ENCODE measurements at places on chromosomes 7 and 10.

- no peak for DNase-seq
These were observed 11.8 kb downstream of the FAM3C start for GRCh38 chr7:121384265-121384664.

DNA sequence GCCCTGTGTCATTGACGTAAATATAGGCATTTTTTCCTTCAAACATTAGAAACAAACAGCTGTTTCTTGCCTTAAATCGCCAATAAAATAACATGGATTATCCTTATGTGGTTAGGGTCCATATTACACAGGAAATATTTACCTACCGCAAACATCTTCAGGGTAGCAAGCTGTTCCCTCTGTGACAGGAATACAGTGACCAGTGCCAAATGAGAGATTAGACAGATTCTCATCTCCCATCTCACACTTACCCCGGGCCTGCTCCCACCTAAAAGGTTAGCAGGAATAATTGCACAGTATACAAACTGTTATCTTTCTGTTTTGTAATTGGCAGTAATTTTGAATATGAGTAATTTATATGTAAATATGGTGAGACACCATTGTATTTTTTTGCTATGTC lies 16.5 kb downstream of the MKI67 start:
- DNase-seq: no peak

- DNase-seq: no peak
These were observed 451.1 kb downstream of the SH2D4B start for GRCh38 chr10:80988755-80989154.

- DNase-seq: no peak
These were observed 19.7 kb upstream of the C10orf71 start for GRCh38 chr10:49279015-49279880.

DNA sequence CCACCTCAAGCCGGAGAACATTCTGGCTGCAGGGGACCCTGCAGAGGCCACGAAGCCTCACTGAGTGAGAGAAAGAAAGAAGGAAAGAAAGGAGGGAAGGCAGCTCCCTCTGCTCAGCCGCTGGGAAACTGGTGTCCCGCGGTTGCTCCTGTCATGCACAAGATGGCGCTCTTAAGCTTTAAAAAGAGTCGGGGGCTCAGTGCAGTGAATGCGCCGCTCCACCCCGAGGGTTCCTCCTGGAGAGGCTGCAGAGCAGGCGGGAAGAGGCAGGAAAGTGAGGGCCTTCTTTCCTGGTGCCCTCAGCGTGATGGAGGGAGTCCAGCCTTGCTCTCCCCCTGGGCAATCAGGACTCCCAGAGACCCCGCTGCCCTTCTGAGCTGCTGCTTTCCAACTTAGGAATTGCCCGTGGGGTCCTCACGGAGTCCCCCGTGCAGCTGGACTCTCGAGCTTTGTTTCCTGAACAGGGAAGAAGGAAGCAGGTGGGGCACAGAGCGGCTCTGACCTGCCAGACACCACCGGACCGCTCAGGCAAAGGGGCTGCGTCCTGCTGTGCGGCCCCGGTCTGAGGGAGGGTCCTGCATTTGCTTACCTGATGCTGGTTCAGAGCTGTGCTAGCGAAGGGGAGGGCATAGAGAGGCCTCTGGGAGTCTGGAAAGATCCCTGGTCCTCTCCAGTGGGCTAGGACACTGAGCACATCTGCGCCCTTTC lies 141.9 kb upstream of the MKI67 start:
- no peak for DNase-seq

- no peak for DNase-seq
These were observed 35.2 kb downstream of the PPIF start for GRCh38 chr10:79382491-79382941.

DNA sequence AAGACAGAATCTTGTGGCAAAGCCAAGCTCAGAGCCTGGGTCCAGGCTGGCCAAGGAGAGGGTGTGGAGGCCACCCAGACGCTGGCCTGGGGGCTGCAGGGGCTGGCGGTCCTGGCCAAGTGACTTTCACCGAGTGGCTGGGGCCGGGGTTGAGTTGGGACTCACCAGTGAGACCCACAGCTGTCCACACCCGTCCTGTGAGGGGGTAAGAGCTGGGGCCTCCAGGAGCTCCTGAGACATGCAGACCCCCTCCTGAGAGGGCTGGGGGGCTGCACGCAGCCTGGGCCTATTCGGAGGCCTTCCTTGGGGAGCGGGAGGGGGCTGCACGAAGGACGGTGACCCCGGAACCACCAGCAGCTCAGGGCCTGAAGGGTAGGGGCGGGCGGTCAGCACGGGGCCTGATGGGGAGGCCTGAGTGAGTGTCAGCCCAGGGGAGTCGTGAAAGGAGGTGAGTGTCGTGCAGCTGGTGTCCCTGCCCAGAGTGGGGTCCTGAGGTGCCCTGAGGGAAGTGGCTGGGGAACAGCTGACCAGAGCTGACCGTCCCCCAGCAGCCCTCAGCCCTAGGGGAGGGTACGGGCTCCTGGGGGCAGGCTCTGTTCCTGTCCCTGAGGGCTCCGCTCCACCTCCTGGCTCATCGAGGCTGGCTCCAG lies 100.9 kb downstream of the FOXL3 start:
- no peak for DNase-seq

GRCh38 chr10:60611291-60611747 lies 167.0 kb upstream of the CDK1 start:
- no peak for DNase-seq

- no peak for DNase-seq
These were observed 3.4 kb downstream of the H2BK1 start for GRCh38 chr7:151206914-151207313.

GRCh38 chr7:50376056-50376820 lies 71.7 kb downstream of the IKZF1 start:
- DNase-seq: no peak

- peak; percentile 4 for DNase-seq
These were observed 111.4 kb downstream of the COL28A1 start for GRCh38 chr7:7424151-7424873.

- DNase-seq: no peak
These were observed 39.2 kb upstream of the PPP1R3C start for GRCh38 chr10:91672021-91672608.

- DNase-seq: no peak
These were observed 4.5 kb downstream of the STMP1 start for GRCh38 chr7:135666846-135667245.

DNA sequence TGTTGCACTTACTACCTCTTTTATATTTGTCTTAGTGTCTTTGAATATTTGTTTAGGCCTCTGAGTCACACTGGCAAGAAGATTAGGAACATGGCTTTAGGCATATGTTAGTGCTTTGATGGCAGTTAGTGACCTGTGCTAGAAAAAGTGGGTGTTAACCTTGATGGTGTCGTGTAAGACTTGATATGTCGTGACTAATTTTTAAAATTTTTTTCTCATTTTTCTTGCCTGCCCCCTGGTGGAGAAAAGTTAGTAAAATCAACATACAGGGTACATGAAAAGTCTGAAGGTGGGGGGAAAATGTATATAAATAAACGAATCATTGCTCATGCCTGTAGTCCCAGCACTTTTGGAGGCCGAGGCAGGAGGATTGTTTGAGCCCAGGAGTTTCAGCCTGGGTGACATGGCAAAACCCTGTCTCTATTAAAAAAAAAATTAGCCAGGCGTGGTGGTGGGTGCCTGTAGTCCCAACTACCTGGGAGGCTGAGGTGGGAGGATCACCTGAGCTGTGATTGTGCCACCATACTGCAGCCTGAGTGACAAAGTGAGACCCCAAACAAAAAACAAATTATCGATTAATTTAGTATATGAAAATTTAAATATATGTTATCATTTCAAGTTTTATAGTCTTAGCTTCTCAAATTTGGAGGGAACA lies 44.6 kb downstream of the TAX1BP1 start:
- no peak for DNase-seq

- no peak for DNase-seq
These were observed 21.4 kb downstream of the DNAJB6 start for GRCh38 chr7:157358041-157358752.

DNA sequence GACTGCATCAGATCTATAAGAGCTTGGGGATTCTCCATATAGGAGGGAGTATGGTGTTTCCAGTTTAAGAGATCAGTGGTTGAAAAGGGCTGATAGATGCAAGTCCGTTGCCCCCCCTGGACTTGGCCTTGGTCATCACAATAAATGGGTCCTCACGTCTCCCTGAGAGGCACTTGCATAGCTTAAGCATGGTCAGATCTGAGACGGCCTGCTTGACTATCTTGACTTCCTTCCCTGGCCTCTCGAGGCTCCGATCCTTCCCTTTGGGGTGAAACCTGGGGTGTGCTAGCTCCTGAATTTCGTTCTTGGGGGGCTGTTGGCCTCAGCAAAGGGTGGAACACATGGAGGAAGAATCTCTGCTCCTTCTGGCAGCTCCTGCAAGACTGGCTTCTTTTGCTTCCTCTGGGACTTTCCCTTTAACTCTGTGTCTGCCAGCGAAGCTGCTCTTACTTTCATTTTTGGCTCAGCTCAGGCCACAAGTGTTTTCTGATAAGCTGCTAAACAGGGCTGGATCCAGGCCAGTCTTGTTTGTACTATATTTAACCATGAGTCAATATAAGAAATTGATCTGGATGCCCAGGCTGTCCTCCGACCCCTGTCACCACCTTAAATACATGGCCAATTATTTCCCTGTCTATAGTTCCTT lies 11.2 kb upstream of the ZNF485 start:
- DNase-seq: no peak

DNA sequence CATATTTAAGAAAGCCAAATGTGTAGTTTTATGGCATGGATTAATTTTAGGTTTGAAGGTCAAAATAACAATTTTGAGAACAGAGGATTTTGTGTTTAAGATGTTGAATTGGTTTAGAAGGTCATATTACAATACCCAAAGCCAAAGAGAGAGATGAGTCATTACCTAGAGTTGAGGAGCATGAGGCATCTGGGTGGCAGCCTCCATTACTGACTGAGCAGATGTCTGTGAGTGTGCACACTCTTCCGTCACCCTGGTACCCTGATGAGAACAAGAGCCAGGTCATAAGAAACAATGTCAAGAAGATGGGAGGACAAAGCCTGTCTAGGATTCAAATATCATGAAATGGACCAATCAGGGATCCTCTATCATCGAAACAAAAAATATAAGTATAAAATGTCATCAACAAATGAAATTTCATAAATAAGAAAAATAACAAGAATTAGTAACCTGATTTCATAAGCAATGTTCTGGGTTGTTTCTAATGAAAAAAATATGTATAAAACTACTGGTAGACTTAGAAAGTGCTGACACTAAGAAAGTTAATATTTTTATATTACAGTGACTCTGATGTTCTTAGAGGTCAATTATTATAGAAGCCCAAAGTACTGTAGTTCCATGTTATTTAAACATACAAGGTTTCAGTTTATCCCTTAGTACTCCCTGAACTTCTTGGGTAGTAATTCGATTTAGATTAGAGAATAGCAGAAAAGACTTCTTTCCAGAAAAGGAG lies 20.0 kb downstream of the CUBN start:
- no peak for DNase-seq

- no peak for DNase-seq
These were observed 25.0 kb downstream of the ESYT2 start for GRCh38 chr7:158804335-158804734.

DNA sequence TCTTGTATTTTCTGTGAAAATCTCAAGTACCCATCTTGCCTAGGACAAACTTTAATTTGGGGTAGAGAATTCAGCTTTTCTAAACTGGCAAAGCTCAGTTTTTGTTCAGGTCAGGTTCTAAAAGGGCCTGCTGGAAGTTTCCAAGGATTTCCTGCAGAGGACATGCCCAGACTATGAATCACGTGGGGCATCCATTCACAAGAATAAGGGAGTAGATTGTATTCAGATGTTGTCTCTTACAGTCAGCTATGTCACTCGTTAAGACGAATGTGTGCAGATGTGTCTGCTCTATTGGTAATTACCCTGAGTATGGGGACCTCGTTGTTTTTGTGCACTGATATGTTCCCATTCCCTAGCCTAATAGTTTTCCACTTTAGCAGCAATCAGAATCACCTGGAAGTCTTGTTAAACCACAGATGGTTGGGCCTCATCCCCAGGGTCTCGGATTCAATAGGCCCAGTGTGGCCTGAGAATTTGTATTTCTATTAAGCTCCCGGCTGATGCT lies 81.0 kb upstream of the ITPRID1 start:
- no peak for DNase-seq

DNA sequence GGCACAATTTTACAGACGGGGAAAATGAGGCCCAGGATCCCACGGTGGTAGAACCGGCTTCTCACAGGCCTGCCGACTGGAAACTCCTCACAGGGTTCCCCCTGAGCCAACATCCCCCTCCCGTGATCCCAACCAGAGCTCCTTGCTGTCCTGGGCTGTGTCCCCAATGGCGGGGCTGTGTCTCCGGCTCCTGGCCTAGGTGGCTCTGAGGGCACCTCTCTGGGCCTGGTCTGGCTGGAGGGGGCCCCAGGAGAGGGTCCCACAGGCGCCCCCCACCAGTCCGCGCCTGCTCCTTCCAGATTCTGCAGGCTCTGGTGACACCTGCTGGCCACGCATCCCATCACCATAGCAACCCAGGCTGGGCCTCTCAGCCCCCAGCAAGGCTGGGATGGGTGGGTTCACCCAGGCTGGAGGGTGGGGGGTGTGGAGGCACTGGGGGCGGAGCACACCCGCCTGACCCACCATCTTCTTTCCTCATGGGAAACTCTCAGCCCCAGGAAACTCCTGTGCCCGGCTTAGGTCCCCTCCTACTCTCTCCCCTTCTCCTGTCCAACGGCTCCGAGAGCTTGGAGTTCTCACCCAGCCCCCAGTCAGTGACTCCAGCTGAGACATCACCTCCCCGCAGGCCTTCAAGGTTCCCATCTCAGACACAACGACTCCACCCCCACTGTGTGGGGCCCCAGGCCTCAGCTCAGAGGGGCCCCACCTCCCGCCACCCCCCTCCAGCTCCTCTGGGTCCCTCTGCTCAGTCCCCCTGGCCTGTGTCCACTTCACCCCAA lies 27.1 kb upstream of the TNRC18 start:
- peak; percentile 29 for DNase-seq

DNA sequence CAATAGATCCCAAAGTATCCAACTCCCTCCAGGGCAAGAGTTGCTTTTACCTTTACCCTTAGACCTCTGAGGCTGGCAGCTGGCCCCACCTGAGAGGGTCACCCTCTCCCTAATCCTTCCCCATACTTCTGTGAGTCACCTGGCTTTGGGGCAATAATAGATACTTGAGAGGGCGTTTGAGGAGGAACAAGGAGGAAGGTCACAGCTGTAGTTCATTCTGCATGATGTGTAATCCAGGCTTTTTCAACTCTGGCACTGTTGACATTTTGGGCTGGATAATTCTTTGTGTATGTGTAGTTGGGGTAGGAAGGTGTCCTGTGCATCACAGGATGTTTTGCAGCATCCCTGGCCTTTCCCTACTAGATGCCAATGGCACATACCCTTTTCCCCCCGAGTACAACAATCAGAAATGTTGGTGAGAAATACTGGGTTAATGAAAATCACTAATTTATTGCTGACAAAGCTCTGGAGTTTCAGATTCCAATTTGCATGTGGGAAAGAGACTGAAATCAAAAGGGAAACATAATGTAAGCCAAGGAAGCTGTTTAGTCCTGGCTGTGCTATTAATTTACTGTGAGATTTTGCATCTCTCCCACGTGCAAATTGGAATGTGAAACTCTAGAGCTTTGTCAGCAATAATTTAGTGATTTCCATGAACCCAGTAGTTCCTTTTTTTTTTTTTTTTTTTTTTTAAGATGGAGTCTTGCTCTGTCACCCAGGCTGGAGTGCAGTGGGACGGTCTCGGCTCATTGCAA lies 3.6 kb downstream of the BLVRA start:
- DNase-seq: no peak

Measured in stimulated activated CD8-positive, alpha-beta memory T cell treated with anti-CD3 and anti-CD28 coated beads, Interleukin-12 subunit alpha, Interleukin-12 subunit beta, amount 100 ng/mL, for 1 hour (primary cell).